NCI-H1436 treated with DMSO at 0.1 percent for 48 hours (cell line): ENCODE measurements at places on chromosomes 16 and 17.

- no peak for DNase-seq
Measured at GRCh38 chr16:57755061-57755684, 19.6 kb downstream of the KATNB1 start.

DNA sequence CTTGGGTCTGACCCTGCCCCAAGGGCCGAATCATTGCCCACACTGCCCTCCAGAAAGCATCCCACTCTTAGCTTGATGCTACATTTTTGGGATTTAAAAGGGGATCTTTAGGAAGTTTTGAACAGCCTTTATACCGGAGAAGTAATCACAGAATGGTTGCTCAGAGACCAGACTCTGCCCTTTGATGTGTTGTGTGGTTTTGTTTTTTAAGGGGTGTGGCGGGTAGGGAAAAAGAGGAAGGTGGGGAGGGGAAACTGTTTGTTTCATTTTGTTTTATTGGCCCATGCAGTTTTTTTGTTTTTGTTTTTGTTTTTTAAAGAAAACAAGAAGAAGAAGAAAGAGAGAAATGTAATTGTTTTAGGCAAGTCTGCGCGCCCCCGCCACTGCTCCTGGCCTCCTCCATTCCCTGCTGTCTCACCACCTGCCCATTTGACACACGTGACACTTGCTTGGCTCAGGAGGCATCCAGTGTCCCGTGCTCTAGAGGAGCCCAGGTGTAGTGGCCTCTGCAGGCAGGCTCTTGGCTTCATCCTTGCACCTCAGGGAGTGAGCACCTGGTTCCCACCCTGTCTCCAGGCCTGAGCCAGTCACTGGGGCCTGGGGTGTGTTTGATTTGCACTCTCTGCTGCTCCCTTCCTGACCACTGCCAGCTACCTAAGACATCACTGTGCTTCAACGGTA lies 35.7 kb downstream of the GNAO1 start:
- no peak for DNase-seq

DNA sequence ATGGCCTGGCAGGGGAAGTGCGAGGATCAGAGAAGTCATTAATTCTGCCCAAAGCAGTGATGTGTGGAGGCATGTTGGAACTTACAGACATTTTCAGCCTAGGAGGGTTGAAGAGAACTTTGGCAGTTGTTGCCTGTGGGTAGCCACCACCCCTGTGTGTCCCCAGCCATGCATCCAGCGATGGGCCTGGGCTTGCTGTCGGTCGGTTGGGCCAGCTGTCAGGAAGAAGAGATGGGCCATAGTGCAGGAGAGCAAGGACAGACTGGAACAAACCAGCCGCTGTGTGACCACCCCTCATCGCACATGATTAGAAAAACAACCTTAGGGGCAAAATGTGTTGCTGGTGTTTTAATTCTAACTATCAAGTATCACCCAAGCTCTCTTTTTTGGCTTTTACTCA lies 173.7 kb downstream of the CNTNAP4 start:
- DNase-seq, result no peak

GRCh38 chr16:74774223-74775139 lies at the start of gene FA2H:
TSS of gene FA2H (minus strand) at chr16:74774820. CDS start at chr16:74774755, 65 bp downstream.
- DNase-seq, result peak; percentile 45

GRCh38 chr17:7429722-7430121 lies 1.1 kb downstream of the SPEM3 start:
- no peak for DNase-seq

DNA sequence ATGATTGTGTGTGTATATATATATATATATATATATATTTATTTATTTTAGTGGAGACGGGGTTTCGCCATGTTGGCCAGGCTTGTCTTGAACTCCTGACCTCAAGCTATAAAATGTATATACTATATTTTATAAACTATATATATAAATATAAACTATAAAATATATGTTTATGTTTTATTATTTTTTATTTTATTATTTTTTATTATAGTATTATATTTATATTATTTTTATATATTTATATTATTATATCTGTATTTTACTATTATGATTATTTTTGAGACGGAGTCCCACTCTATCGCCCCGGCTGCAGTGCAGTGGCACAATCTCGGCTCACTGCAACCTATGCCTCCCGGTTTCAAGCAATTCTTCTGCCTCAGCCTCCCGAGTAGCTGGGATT lies 10.5 kb upstream of the PHOSPHO1 start:
- no peak for DNase-seq

- no peak for DNase-seq
Measured at GRCh38 chr16:5776876-5777275, 679.3 kb upstream of the EEF2KMT start.

GRCh38 chr17:35171834-35172233 lies 22.4 kb downstream of the SLC35G3 start:
- DNase-seq, result no peak

GRCh38 chr17:31226373-31226772 lies 70.7 kb downstream of the OMG start:
- DNase-seq, result no peak

DNA sequence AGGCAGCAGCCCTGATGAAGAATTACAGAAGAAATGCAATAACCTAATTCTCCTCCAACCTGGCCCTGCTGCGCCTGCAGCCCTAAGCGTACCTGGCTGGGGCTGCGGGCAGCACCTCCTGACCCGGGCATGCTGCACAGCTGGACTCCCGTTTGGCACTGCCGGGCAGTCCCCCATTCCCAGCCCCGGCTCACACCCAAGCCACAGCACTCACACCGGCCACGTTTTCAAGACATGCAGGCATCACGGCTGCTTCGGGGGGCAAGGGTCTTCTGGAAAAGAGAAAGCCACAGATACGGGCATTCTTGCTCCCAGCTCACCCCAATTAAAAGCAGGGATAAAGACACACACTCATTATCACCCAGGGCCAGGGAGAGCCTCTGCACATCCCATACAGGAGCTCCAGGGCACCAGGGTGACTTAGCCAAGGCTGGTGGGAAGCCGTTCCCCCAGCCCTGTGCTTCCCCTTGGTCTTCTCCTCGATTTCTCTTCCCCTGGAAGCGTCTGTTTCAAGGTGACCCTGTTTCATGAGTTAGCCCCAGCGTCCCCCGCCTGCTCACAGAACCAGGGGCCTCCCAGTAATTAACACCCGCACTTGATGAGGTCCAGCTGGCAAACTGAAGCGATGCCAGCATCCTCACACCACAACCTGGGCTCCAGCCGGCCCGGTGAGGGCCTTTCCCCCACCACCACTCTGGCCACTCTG lies 216.7 kb downstream of the C16orf78 start:
- no peak for DNase-seq

GRCh38 chr17:18129041-18129502 lies 20.5 kb downstream of the MYO15A start:
- DNase-seq, result no peak

DNA sequence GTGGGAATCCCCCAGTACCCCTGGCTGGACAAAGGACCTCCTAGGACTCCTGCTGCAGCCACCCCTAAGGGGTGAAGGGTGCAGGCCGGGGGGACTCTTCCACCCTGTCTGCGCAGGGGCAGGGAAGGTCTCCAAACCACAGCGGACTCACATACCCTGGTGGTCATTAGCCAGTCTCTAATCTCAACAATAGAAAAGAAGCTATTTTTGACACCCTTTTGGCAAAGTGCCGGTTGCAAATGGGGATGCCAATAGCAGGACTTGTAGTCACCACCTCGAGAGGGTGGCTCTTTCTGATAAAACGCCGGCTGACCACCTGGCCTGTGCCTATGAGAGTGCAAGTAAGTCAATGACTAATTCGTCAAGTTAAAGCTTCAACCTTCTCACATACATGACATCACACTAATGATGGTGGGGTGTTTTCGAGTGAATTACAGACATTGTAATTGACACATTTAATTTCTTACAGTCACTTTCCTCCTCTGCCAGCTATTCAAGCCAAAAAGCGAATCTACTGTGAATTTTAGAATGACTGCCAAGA lies 23.1 kb upstream of the DNAH17 start:
- DNase-seq, result no peak

DNA sequence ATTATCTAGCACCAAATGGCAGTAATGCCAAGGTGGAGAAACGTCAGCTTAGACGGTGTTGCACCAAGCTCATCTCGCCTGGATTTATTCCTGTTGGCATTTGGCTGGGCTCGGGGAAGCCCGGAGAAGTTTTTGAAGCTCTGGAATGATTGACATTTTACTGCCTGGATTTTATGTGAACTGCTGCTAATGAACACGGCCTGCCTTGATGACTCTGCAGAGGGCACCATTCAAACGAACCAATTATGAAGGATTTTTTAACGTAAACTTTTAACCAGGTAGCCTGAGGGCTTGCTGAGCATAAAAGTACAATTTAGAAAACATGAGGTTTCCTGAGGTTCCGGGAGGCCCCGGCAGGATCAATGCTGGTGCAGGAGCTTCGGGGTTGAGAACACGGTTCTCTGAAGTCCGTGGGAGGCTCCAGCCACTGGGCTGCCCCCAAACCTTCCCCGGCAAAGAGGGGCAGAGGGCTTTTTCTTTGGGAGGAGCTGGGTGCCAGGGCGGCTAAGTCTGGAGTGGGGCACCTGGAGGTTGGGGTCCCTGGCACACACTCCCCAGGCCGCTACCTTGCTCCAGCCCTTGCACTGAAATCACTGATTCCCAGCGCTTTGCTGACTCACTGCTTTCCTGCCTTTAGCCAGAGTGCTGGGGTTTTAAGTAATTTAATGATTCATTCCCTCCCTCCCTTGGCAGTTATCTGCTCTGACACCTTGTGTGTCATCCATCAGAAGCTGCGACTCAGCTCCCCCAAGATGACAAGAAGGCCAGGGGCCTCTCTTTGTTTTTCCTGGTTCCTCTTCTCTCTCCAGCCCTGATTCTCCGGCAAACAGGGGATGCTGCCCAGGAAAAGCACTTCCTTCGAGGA lies 161.2 kb upstream of the IRX3 start:
- no peak for DNase-seq

DNA sequence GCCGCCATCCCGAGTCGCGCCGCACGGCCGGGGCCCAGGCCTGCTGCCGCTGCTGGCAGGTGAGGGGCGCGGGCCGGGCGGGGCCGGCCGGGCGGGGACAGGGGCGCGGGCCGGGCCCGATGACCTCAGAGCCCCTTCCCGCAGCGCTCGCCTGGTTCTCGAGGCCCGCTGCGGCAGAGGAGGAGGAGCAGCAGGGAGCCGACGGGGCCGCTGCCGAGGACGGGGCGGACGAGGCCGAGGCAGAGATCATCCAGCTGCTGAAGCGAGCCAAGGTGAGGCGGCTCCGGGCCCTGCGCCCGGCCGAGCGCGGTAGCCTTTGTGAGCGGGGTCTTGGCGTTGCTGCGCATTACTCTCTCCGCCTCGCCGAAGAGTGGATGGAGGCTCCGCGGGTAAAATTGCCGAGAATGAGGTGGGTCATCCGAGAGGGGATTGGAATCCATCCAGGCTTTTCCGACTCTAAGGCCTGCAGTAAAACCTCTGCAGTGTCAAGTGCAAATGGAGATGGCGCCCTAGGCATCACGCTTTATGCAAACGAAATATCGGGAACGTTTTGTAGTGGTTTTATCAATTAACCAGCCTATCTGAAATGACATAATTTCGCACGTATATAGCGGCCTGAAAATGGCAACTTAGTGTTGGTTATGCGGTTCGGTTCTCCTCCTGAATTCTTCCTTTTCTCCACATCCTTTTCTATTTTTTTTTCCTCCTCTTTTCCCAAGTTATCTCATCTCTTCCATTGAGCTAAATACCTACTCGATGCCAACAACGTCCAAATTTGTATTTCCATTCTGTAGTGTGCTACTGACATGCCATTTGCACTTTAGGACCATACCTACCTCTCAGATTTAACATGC lies 577 bp downstream of the TTC19 start:
- no peak for DNase-seq

DNA sequence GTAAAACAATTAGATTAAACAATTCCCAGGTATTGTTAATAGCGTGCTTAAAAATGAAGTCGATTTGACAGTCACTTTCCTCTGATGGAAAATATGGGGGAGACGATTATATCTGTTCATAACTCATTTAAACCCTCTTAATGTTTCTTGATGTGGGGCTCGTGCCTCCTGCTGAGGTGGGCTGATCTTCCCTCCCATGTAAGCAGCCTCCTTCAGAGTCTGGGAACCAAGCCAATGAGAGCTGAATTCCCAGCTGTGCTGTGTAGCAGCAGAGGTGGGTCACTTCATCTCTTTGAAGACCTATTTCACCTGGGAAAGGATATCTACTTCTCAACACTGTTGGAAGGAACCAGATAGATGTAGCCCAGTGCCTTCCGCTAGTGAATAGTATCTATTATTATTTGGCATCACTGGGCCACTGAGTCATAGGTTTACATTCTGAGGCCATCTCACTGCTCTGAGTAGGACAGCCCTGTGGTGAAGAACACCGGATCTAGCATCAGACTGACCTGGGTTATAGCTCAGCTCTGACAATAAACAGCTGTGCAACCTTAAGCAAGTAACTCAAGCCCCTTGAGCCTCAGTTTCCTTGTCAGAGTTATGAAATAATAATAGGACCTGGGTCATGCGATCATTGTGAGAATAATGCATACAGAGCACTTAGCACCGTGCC lies 85.3 kb upstream of the C16orf82 start:
- DNase-seq, result no peak

GRCh38 chr17:27845264-27846041 lies 45.1 kb upstream of the NOS2 start:
- DNase-seq, result no peak

DNA sequence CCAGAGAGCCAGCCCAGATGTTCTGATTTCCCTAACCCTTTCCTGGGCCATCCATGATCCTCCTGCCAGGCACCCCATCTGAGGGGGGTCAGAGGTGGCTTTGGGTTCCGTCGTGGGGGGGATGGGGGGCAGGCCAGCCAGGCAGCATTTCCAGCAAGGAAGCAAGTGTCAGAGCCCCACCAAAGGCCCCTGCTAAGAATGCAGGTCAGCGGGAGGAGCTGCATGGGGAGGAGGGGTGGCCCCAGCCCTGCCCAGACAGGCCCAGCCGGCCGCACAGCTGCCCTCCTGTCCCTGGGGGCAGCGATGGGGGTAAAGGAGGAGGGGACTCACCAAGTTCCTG lies 2.3 kb upstream of the SCRN2 start:
- no peak for DNase-seq

DNA sequence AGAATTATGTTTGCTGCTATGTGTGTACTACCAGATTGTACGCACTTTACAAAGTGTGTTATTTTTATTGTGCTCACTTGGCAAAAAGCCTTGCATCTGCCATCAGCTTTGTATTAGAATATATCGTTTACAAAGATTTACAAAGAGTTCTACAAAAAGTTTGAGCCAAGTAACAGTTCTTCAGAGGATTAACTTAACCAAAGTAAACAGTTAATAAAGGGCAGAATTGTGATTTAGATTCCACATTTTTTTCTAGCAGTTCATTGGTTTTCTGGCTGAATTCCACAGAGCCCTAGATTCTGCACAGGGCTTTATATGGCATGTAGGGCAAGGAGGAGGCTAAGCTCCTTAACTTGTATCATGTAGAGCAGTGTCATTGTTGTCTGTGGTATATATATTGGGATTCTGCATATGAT lies 29.4 kb downstream of the UTP18 start:
- no peak for DNase-seq
